ENCODE measurements at places on chromosomes 3 and 15.

DNA sequence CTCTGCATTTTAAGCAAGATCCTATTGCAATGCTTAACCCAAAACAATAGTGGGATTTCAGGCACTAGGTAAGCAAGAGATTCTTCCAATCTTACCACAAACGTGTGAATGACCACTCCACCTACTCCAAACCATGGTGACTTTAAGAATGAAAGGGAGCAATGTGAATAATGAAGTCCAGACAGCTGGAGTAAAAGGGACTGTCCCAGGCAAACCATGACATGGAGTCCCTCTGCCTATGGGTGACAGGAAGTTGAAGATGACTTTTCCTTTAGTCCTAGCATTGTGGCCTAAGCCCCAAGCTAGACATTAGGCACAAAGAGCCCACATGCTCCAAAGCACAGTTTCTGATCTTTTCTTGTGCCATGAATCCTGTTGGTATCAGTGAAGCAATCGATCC is 179.0 kb downstream of the SHQ1 start:
- DNase-seq: peak; percentile 6

- DNase-seq: no peak
Observed at GRCh38 chr3:53416530-53416929, 69.2 kb upstream of the DCP1A start.

- no peak for DNase-seq
Observed at GRCh38 chr3:53137221-53137620, 7.0 kb upstream of the RFT1 start.

DNA sequence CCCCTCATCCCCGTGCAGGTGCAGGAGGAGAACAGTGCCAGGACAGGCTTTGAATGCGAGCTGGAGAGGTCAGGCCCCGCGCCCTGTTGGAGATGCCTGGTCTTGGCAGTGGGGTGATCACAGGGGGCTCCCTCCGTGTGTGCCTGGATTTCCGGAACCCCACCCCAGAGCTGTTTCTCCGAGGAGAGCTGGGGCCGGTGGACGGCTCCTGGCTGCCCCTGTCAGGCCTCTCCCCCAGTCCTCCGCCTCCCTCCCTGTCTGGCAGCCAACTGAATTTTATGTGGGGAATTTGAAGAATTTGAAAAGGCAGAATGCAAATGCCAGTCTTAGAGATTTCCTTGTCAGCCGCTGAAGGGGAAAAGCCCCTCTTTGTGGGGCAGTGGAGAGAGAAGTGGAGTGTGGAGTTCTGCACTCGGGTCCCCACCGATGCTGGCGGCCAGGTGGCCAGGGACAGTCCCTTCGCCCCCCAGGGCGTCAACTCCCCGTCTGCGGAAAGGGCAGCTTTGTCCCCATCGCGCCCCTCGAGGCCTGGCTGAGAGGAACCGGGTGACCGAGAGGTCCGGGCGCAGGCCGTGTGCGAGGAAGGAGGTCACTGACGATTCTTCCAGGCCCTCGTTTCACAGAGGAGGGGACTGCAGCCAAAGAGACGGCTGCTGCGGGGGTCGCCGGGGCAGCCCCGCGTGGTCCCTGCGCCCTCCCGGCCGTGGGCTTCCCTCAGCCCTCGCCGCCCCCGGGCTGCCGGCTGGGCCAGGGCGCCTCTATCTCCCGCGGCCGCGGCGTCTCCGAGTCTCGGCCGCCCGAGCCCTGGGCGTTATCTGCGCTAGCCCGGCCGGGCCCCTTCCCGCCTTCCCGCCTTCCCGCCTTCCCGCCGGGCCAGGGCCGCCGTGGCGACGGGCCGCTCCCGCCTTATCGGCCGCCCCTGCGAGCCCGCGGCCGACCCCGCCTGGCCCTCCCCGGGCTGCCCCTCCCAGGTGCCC is 56.0 kb upstream of the LCTL start:
- no peak for DNase-seq

- DNase-seq: no peak
Observed at GRCh38 chr3:74562558-74563269, 51.7 kb downstream of the CNTN3 start.

DNA sequence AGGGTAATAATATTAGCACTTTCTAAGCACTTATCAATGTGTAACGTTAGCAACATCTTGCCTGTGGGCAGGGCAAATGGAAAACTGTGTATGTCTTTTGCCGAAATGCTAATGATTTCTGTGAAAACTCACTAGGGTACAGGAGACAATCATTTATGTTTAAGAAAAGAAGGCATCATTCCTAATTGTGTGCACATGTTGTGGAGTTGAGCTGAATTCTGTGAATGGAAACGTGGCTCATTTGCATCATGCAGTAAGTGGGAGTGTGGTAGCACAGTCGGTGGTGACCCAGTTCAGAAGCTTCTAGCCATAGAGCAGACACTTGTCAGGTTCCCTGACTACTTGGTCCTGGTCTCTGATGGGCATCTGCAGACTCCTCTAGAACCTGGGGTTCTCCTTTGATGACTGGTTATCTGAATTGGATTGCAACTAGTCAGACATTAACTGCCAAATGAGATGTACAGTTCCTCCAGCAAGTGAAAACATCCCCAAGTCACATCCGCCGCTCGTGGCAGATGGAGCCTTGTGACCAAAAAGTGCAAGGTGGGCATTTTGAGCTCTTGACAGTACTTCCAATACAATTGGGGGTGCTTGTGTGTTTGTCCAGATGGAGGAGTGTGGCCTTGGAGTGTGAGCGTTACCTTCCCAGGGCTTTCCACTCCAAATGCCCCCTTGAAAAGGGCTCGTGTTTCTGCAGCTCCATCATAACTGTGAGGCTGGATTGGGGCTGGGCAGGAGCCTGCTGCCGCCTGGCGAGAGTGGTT is 21.5 kb downstream of the MRPS25 start:
- DNase-seq: no peak

GRCh38 chr3:56795829-56796185 is 5.9 kb downstream of the ARHGEF3 start:
- DNase-seq: peak; percentile 85

DNA sequence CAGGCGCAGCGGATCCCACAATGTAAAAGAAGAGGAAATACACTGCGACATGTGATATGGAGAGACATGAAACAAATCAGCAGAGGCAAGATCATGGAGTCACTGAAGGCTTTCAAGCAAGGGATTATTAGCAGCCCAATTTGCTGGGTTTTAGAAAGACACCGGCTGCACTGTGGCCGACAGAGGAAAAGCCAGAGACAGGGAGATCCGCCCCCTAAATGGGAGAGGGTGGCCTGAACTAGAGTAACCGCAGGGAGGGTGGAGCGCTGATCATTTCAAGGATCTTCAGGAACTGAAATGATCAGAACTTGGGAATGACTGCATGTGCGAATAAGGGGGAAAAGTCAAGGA is 612 bp upstream of the C15orf40 start:
- DNase-seq: peak; percentile 15

- DNase-seq: no peak
Observed at GRCh38 chr3:61734749-61735686, 173.6 kb downstream of the PTPRG start.

DNA sequence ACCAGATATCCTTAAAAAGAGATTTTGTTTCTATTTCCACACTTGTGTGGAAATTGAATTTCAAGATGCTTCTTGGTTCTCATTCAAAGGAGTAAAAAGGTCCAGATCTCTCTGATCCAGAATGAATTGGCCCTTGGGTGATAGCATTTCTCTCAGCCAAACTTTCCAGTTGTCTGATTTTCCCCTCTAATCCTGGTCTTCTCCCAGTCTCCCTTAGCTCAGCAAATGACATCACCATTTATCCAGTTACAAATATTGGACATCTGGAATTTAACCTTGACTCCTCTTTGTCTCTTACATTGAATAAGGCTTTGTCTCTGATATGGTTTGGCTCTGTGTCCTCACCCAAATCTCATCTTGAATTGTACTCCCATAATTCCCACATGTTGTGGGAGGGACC is 10.2 kb upstream of the FGF7 start:
- no peak for DNase-seq

GRCh38 chr3:58404396-58404795 is 29.2 kb downstream of the PDHB start:
- peak; percentile 24 for DNase-seq

- DNase-seq: peak; percentile 69
Observed at GRCh38 chr3:71652781-71653413, 69.4 kb upstream of the FOXP1 start.

- DNase-seq: no peak
Observed at GRCh38 chr3:1513662-1514061, 420.8 kb downstream of the CNTN6 start.

GRCh38 chr3:110816008-110816407 is 255.6 kb upstream of the NECTIN3 start:
- DNase-seq: no peak

GRCh38 chr3:36429986-36430485 is 49.7 kb downstream of the STAC start:
- DNase-seq: no peak

- DNase-seq: no peak
Observed at GRCh38 chr15:45167631-45168205, 20.0 kb downstream of the SHF start.

DNA sequence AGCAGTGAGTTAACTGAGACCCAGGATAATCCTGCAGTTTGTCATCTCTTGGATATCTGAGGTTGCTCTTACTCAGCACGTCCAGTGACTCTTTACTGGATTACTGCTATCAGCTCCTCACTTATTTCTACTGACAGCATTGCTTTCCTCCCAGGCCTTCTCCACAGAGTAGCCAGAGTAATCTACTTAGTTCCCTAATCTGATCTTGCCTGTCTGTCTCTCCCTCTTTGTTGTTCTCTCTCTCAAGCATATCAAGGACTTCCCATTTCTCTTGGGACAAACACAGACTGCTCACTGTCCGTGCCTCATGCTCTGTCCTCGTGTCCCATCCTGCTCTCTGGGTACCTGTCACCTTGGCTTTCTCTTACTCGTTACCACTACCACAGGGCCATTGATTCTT is 376.2 kb downstream of the FEZF2 start:
- no peak for DNase-seq

GRCh38 chr15:36622197-36622795 is 42.9 kb downstream of the CDIN1 start:
- DNase-seq: no peak

DNA sequence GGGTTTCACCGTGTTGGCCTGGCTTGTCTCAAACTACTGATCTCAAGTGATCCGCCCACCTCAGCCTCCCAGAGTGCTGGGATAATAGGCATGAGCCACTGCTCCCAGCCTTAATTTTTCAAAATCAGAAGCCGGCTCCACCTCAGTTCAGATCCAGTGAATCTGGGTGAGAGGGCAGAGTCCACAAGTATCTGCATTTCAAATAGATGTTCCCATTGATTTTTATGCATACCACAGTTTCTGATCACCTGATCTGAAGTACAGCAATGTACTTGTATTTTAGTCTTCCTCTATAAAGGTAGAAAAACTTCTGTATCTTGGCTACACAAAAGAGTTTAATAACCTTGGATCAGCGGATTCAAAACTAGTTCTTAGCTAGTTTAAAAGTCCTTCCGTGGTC is 4.2 kb upstream of the EIF4A2 start:
- no peak for DNase-seq

DNA sequence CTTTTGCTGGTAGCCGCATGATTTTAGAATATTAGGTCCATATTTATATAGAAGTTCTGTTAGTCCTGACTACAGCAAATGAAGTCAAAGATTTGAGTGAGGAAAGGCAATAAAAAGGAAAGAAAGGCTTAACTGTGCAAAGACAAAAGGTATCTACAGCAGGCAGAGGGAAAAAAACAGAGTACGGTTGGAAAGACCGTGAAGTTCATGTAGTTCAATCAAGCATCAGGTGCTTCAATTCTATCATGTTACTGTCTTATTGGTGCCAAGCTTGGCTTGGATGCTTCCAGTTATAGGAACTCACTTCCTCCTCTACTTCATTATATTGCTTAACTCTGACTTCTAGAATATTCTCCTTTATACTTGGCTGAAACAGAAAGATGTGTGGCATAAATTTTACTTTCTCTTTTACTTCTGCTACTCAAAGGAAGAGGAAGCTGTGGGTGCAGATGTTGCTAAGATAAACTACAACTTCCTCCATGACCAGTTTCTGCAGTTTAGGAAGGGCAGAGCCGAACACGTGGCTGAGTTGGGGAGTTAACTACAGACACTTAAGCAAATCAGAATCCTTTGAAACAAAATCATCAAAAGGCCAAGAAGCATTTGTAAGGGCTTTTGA is 72.6 kb upstream of the ZBED2 start:
- DNase-seq: peak; percentile 93

DNA sequence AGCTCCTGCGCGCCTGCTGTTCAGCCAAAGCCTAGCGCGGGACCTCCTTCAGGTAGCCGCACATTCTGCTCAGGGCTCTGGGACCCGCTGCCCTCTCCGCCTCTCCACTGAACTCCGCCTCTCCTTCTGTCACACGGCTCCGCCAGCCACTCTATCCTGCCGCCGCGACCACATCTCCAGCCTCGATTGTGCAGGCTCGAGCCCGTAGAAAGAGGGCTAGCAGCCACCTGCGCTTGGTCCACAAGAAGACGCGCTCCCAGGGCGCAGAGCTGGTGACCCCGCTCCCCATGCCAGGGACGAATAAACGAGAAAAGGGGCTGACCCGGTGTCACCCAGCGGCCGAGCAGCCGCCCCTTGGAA is 1.1 kb upstream of the VIPR1 start:
- no peak for DNase-seq

GRCh38 chr3:62529230-62529629 is 155.9 kb upstream of the FEZF2 start:
- DNase-seq: no peak

GRCh38 chr15:25134546-25134945 is 179.8 kb downstream of the SNRPN start:
- no peak for DNase-seq

GRCh38 chr15:51077221-51078153 is 17.2 kb downstream of the TNFAIP8L3 start:
- peak; percentile 74 for DNase-seq

GRCh38 chr3:24373198-24373959 is 121.3 kb downstream of the THRB start:
- DNase-seq: no peak

GRCh38 chr3:73624821-73625665 is at the start of gene PDZRN3:
PDZRN3 (minus strand) TSS chr3:73624941.
- DNase-seq: no peak

GRCh38 chr3:196399485-196399945 is 32.7 kb downstream of the UBXN7 start:
- DNase-seq: no peak

- DNase-seq: no peak
Observed at GRCh38 chr3:68336042-68336441, 596.3 kb downstream of the TAFA4 start.

DNA sequence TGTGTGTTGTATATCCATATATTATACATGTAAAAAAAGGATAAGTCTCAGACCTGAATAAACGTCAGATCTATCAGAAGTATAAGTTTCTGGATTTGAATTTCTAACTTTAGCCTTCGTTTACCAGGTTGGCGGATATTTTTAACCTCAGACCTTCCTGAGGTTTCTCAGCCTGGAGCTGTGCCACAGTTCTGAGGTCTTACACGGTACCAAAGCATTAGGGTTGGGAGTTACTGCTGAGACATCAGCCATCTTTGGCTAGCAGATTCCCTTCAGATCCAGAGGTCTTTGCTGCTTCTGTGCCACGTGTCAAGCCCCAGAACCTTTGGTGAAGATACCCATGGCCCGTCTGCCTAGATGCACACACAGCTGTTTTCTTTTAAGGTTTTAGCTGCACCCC is 84.7 kb downstream of the PPP2R3A start:
- no peak for DNase-seq

GRCh38 chr15:51443282-51443914 is 101.9 kb downstream of the GLDN start:
- no peak for DNase-seq

GRCh38 chr15:31149088-31149505 is 47.6 kb upstream of the TRPM1 start:
- no peak for DNase-seq
